Activated CD4-positive, alpha-beta T cell treated with anti-CD3 and anti-CD28 coated beads, Interleukin-2, amount 10 ng/mL, durations not matched to agents 7 days and 5 days (primary cell): ENCODE measurements at places on chromosomes 12 and 14.
A peak's percentile ranks its signal among the peaks of the same experiment; 100 is the strongest.

- peaks cover 14% of the 10 kb centered on the region for H3K27me3 ChIP-seq
- no peaks in the 10 kb centered on the region for H3K4me1 ChIP-seq
- no peak overlapping the region for H3K4me3 ChIP-seq
Measured at GRCh38 chr14:90604356-90604755, 207.5 kb downstream of the CALM1 start.

- peaks cover 9% of the 10 kb centered on the region for H3K36me3 ChIP-seq
- H3K27me3 ChIP-seq: peaks cover 4% of the 10 kb centered on the region
- no peak overlapping the region for H3K27ac ChIP-seq
- H3K4me3 ChIP-seq: no peak overlapping the region
- no peak for DNase-seq
Measured at GRCh38 chr12:12108441-12109058, 37.8 kb downstream of the BCL2L14 start.

- H3K36me3 ChIP-seq: no peaks in the 10 kb centered on the region
- DNase-seq: peak; percentile 75
- H3K27me3 ChIP-seq: no peaks in the 10 kb centered on the region
- no peak overlapping the region for H3K27ac ChIP-seq
- H3K4me3 ChIP-seq: no peak overlapping the region
Measured at GRCh38 chr14:102063109-102063807, 23.6 kb downstream of the HSP90AA1 start.

DNA sequence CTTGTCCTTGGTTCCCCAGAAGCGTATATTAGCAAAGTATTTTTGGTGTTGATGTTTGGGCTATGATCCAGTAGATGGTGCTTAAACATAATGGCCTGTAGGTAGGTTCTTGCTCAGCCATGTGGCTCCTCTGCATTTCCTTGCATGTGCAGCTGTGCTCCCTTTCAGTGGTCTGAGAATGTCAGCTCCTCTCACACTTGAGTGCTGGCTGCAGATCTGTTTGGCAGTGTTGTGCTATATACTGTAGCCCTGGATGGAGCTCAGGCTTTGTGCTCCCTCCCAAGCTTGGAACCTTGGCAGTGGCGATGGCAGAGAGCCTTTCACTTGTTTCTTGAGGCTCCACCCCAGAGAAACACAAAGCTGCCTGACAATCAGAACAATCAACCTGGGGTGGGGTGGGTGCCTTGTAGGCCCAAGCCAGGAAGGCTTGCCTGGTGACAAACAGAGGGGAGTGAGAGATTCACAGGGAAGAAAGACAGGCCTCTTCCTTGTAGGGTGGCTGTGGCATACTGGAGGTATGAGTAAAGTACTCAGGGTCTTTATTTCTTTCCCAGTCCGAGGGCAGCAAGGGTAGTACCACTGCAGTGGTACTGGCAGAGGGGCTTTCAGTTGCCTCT is 255.3 kb downstream of the RAD51B start:
- no peak overlapping the region for H3K27ac ChIP-seq
- no peak overlapping the region for H3K4me3 ChIP-seq
- no peaks in the 10 kb centered on the region for H3K27me3 ChIP-seq
- no peak for DNase-seq

DNA sequence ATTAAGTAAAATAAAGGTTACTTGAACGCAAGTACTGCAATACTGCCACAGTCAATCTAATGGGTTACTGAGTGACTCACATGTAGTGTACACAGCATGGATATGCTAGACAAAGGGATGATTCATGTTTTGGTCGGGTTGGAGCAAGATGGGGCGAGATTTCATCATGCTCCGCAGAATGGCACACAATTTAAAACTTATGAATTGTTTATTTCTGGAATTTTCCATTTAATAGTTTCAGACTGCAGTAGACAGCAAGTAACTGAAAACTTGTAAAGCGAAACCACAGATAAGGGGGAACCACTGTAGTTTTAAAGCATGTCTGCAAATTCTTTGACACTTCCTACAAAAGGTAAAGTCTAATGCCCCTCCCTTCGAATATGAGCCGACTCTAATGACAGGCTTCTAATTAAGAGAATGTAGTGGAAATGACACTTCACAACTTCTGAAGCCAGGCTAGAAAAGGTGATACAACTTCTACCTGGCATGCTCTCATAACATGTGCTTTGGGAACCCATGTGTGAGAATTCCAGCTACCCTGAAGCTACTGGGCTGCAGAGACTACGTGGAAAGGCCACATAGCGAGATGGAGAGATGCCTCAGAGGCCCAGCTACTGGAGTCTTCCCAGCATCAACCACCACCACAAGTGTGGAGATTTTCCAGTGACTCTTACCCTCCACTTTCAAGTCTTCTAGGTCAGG is 13.9 kb upstream of the TCP11L2 start:
- H3K27me3 ChIP-seq: peaks cover 9% of the 10 kb centered on the region
- no peak overlapping the region for H3K4me3 ChIP-seq
- DNase-seq: no peak
- no peak overlapping the region for H3K27ac ChIP-seq
- H3K36me3 ChIP-seq: no peaks in the 10 kb centered on the region

- peaks cover 9% of the 10 kb centered on the region for H3K36me3 ChIP-seq
- H3K27me3 ChIP-seq: peaks cover 3% of the 10 kb centered on the region
- no peak overlapping the region for H3K27ac ChIP-seq
Measured at GRCh38 chr12:46407361-46407760, 34.8 kb upstream of the SLC38A2 start.

DNA sequence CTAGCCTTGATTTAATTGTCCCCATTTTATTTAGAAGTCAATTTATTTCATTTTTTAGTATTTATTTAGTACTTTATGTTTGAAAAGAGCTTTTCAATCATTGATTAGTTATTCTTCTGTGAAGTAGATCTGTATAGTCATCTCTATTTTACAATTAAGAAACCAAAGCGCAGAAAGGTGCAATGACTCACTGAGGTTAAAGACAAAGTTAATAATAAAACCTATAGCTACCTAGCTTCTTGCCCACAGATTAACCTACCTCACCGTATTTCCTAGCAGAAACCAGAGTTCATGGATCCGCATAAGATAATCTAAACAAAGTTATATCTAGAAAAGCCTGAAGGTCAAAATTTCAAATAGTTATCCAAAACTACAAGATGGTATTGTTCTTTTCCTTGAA is 176.4 kb downstream of the GRIN2B start:
- H3K36me3 ChIP-seq: no peaks in the 10 kb centered on the region
- no peak overlapping the region for H3K4me3 ChIP-seq
- H3K4me1 ChIP-seq: no peaks in the 10 kb centered on the region
- H3K27me3 ChIP-seq: no peaks in the 10 kb centered on the region
